ENCODE measurements at places on chromosomes 6 and 20.

- DNase-seq = peak; percentile 68
Measured at GRCh38 chr20:44702776-44703175, 12.4 kb upstream of the CCN5 start.

- DNase-seq = no peak
Measured at GRCh38 chr6:105499136-105499870, 96.4 kb upstream of the PREP start.

DNA sequence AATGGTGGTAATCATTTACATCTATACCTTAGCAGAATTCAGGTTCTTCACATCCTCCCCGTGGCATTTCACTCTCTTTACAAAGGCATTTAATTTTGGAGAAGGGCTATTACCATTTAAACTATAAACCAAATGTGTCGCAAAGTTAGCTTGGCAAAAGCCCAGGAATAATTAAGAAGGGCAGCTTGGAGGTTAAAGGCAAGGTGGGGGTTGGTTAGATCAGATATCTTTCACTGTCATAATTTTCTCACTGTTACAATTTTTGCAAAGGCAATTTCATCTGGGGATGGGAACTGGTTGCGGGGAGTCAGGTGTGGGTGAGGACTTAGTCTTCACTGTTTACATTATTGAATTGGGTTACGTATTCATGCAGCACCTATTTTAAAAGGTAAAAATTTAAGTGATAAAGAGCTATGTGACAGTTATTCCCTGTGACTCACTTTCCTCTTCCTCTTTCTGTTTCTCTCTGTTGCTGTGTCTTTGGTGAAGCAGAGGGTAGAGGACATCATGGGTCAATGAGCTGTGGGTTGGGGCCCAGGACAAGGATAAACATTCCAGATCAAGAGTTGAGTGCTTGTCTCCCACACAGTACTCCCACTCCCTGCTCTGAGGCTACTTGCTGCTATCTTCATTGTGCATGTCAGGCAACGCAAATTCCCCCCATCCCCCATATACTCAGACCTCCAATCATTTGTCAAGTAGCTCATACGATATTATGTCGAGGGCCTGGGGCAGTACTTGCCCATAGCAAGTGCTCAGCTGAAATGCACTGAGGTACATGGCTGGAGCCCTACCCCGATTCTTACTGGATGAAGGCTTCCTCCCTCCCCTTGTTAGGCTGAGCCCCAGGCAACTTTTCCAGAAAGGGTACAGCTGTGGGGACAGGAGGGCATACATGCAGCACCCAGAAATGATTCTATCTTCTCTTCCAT, 223.1 kb upstream of the MYLIP start:
- DNase-seq = peak; percentile 51

DNA sequence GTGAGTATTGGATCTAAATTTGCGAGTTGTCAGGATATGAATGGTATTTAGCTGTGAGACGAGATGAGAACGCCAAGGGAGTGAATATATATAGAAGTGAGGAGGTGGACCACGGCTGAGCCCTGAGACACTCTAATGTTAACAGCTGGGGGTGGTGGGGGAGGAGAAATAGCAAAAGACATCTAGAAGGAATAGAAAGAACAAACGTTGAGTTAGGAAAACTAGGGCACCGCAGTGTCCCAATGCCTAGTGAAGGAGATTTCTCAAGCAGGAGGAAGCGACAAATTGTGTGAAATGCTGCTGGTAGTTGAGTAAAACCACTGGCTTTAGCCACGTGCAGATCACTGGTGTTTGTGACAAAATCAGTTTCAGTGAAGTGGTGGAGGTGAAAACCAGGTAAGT, 56.9 kb downstream of the CD164 start:
- DNase-seq = no peak

GRCh38 chr6:38033442-38033982, 214.0 kb downstream of the ZFAND3 start:
- DNase-seq = no peak

GRCh38 chr6:160141001-160141726, 19.5 kb downstream of the SLC22A1 start:
- no peak for DNase-seq

GRCh38 chr6:82362878-82363427, 664 bp upstream of the TPBG start:
- DNase-seq = no peak

DNA sequence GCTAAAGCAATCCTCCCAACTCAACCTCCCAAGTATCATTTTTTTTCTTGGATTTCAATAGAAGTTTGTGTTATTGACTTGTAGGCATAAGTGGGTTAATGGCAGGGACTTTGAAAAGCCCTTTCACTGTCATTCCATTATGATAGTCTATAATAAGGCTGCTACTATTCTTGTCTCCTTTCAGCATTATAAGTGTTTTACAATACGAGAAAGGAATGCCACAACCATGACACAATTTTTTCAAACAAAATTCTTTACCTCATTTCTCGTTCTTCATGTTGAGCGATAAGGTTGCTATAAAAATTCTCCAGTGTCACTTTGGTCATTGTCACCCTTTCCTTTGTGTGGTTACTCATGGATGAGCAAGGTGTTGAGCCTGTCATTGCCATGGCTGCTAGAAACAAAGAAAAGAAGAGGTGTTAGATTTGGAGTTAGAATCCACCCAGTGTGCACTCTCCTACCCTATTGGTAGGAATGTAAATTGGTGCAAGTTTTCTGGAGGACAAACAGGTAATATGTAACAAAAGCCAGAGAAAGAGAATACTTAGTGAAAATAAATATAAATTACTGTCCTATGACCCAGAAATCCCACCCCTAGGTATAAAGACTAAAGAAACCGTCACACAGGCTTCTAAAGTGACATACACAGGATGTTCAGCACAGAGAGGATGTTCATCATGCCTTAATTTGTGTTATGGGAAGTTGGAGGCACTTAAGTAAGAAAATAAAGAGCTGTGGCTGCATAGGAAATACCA, 7.3 kb downstream of the STK38 start:
- no peak for DNase-seq

DNA sequence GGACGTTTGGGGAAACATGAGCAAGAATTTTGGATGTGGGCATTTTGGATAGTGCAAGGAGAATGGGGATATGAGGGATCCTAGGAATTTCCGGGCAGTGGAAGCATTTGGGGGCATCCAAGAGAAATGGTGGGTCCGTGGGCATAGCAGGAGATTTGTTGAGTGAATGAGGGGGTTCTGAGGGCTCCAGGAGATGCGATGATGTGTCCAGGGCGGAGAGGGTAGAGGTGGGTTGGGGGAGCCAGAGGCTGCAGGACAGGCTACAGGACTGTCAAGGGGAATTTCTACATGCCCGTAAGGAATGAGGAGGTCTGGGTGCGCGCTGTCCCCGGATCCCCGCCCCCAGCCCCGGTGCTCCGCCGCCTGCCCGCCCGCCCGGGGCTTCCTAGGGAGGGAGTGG, 364 bp downstream of the FRS3 start:
- DNase-seq = no peak

DNA sequence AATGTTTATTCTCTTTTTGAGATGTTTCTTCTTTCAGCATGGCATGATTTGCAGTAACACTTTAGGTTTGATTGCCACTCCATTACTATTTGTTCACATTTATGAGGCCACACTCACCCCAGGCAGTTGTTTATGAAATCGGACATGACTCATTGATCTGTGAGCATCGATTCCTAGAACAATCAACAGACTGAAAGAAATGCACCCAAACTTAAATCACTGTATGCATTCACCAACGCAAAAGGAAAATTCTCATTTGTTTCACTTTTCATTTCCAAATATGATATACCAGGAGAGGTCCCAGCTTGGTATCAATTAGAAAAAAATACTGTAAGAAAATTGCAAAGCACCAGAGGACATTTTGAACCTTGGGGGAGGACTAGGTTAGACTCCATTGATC, 5.4 kb upstream of the GJA10 start:
- DNase-seq = no peak

GRCh38 chr20:57657535-57658446, 37.6 kb upstream of the ZBP1 start:
- no peak for DNase-seq

GRCh38 chr6:142637624-142638351, 307.2 kb downstream of the HIVEP2 start:
- DNase-seq = no peak

GRCh38 chr6:30453508-30454116, 35.7 kb upstream of the HLA-E start:
- DNase-seq = peak; percentile 80

GRCh38 chr20:24677626-24678315, 208.3 kb downstream of the SYNDIG1 start:
- DNase-seq = no peak

DNA sequence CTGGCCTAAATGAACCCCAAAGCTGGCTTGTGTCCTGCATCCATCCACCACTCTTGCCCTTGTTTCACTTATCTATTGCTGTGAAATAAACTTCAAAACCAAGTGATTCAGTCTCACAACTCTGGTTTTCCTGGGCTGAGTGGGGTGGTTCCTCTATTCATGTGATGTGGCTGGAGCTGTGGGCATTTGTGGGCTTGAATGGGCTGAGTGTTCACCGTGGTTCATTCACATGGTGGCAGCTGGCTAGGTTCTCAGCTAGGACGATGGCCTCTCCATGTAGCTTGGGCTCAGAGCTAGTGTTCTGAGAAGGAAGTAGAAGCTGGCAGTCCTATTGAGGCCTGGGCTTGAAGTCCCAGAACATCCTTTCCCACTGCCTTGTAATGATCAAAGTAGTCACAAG, 30.4 kb downstream of the FKBP1A start:
- DNase-seq = no peak

DNA sequence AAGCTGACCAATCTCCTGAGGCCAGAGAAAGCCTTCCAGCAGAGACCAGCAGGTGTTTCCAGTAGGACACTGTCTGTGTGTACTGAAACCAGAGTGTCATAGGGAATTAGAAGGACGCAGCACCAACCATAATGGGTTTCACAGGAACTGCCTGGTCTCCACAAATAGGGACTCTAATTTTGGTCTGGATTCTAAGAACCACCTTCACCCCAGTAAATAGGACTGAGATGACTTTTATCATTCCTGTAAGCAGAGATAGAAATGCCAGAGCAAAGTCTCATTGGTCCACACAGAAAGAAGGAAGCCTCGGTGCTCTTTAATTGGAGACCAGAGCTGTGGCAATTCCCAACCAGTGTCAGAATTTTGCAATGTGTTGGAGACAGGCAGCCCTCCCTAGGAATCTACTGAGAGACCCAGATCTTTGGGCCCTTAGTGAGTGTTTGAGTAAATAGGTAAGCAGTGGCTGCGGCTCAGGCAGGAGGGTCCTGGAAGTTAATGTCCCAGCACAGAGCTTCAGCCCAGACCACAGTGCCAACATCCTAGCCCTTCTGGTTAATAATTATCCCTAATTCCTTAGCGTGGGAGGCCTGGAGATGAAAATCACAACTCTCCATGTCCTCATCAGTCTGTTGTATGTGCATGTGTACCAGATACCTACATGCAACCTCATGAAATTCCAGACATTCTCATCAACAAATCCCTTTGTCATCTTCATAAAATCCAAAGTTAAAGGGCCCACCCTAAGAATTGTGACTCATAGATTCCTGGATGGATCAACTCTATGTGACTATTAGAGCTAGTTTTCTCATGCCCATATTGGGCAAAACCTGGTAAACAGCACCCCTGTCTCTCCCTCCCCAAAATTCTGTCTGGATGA, 81.2 kb downstream of the UNC5CL start:
- DNase-seq = no peak

DNA sequence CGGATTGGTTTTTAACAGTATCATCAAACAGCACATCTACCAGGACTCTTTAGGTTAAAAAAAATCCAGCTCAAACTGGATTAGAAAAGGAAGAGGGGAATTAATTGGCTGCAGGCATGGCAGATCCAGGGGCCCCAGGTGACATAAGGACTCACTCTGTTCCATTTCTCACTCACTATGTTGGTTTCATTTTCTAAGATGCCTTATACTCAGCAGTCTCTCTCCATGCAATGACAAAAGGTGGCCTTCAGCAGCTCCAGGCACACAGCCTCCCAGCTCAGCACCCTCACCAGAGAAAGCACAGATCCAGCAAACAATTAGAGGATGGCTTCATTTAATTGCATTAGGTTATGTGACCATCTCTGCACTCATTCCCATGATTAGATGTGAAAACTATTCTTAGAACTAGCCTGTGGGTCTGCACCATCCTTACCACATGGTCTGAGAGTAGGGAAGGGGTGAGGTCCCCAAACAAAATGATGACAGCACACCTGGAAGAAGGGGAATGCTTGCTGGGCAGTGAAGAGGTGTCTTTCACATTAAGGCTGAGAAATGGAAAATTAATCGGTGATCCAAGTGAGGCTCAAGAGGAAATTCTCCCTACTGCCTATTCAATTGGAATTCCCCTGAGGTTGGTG, 243.1 kb downstream of the CDH26 start:
- DNase-seq = no peak

- no peak for DNase-seq
Measured at GRCh38 chr6:3294921-3295871, 36.4 kb downstream of the PSMG4 start.

GRCh38 chr6:168153553-168153952, 74.5 kb upstream of the FRMD1 start:
- no peak for DNase-seq

GRCh38 chr6:13248053-13248452, 80.3 kb downstream of the TBC1D7 start:
- DNase-seq = no peak

- no peak for DNase-seq
Measured at GRCh38 chr6:161494566-161494965, 220.7 kb upstream of the AGPAT4 start.

DNA sequence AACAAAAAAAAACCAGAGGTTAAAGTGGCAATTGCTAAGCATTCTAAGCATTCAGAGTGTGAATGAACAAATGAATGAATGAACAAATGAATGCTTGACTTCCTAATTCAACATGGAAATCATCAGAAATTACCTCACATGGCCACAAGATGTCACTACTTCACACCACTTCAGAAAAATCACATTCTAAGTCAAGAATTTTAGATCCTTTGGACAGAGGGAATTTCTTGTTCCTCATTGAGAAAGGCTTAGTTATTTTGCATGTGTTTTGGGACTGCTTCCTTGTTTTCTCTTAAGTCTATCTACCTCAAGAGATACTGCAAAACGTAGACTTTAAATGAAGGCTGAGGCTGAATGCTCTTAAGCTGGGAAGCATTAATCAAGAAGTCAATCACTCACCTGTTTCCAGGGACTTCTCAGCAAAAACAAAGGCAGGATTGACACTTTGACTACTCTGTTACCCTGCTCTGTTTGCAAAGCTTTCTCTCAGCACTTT, 120.2 kb downstream of the MBOAT1 start:
- DNase-seq = peak; percentile 59

DNA sequence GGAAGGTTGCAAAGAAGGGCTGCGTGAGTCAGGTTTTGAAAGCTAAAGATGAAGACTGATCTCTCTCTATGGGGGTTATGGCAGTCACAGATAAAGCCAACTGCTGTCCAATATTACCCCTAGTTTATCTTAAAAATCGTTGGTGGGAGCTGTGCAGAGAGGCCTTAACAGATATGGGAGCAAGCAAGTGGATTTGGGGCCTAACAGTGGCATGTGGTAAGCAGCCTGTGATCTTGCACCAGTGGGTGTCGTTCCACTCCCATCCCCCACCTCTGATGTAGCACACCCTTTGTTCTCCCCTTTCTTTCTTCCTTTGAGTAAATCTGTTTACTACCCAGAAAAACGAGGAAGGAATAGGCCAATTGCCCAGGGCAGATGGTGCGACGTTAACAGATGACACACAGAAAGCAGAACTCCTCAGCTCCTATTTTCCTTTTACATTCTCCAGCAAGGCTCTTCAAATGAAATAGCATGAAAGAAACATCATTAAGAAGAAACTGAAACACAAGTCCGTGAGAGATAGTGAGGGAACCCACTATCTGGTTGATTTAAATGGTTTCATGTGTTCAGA, 274.1 kb upstream of the CITED2 start:
- DNase-seq = no peak

Measured in GM12865 (cell line).